ENCODE measurements at places on chromosomes 7 and 10.

DNA sequence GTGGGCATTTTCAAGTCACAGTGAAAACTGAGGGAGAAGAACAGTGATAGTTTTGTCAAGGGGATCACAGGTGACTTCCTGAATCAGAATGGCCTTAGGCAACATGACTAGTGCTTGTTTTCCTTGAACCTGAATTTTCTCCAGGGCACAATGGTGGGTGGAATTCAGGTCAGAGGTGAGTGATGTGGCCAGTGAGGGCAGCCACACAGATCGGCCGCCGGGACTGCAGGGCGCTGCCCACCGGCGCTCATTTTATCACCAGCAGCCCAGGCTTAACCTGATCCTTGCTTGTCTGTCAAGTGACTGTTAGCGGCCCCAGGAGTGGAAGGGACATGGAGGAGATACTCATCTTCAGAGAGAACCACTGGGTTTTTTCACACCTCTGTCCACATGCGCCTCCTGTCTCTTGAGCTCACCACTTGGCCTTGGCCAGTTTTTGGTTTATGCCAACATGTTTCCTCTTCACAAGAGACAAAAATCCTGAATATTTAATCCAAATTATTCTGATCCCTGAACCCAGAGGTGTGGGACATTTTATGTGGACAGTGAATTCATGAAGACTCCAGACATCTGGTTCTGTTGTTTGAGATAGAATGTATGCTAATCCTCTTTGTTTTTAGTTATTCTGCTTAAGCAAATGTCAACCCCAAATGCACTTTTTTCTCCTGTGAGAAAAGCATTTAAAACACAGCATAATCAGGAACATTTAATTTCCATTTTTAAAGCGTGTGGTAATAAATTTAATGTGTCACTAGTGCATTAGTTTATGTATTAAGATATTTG is 108.7 kb downstream of the DOCK1 start:
- no peak for DNase-seq

DNA sequence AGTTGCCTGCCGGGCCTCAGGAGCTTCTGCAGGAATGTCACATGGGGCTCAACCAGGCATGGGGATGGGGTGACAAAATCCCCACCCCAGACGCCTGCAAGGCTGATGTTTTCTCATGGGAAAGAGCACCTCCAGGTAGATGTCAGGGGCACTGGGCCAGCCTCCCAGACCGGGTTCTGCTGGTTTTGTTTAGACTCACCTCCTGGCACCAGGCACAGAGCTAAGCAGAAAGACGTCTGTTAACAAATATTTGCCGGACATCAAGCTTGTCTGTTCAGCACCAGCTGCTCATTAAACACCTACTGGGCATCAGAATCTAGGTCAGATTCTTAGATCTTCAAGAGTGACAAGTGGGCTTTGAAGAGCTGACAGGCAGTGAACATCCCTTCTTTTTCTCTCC is 34.9 kb upstream of the TCERG1L start:
- DNase-seq, result no peak

DNA sequence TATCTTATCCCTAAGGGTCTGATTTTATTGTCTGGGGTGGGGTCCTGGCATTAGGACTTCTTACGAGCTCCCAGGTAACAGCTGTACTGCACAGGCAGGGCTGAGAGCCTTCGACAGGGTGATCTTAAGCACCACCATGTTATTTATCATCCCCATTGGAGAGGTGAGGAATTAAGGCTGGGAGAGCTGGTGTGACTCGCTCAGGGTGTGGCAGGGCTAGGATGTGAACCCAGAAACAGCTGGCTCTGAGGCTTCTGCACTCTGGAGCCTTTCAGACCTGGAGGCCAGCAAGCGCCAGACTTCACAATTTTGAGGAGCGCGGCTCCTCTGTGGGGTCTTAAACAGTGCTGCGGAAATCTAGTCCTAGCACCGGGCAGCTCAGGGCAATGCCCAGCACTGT is 27.4 kb upstream of the NDST2 start:
- no peak for DNase-seq

DNA sequence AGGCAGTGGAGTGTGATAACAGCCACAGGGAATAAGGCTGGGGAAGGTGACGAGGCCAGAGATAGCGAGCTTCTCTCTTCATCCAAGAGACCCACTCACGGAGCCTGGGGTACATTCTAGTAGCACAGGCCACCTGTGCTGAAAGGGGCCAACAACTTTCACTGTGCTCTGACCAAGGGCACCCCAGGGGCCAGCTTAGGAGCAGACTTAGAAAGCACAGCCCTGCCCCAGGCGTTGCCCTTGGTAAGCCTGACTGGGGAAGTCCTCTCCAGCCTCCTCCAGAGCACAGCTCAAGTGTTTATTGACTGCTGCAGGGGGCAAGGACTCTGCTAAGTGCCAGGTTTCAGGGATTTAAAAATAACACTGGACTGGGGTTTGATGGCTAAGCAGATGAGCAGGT is 44.7 kb downstream of the EBF3 start:
- no peak for DNase-seq

DNA sequence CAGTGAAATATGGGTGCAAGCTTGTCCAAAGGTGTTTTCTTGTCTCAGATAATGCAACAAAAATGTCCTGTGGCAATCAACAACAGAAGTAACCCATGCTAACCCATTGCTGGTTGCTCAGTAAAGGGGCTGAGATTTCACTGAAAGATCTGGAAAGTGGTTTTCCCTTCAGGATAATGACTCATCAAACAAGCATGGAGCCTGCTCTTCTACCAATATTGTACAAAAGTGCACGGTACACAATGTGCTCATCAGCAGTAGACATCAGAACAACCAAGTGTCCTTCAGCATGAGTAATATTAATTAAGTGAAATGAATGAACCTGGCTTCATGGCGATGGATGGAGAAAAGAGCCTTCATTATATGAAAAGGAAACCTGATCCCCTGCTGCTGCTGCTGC is 287.1 kb upstream of the NEBL start:
- DNase-seq, result no peak

DNA sequence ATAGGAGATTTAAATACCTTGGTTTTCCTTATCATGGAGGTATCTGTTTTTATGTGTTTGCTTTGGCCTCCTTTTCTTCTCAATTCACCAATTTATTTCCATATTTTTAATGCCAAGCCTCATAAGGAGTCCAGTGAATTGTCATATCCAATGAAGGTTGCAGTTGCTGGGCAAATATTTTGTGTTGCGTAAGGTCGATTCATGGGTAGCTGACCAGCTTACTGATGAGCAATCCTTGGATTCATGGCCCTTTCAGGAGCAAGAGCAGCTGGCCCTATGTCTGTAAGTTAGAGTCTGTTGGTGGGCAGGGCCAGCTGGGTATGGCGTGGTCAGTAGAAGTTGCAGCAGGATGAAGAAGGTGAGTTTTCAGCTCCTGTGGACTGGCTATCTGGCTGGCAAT is 182.9 kb downstream of the PFKFB3 start:
- DNase-seq, result no peak

DNA sequence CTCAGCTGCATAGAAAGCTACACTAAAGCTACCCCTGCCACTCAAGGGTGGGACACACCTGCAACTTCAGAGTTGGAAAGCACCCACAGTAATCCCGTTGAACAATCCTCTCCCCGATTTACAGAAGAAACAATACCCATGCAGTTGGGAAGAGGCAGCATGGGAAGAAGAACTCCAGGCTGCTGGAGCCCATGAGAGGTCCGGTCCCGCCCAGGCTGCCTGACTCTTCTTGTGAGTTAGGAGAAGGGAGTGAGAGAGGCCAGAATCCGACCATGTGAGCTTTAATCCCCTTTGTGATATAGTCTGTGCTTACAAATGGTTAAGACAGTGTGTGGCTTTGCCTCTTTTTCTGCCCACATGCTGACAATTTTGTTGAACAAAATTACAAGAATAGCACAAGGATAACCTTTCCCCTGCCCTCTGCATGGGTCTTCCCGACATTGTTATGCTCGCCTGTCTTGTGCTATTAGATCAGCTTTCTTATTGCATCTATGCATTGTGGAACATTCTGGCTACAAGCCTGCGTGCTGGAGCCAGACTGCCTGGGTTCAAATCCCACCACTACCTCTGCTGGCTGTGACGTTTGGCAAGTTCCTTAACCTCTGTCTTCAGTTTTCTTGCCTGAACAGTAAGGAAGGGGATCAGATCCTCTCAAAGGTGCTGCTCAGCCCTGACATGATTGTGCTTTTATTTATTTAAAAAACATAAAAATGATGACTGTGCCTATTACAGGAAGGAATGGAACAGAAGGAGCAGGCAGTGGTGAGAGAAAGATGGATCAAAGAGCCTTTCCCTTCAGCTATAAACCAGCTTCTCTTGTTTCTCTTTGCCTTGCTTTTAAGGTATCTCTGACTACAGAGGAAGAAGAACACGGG is 56.0 kb downstream of the BPGM start:
- DNase-seq, result no peak

- no peak for DNase-seq
Observed at GRCh38 chr7:22765609-22766008, 38.6 kb downstream of the IL6 start.

DNA sequence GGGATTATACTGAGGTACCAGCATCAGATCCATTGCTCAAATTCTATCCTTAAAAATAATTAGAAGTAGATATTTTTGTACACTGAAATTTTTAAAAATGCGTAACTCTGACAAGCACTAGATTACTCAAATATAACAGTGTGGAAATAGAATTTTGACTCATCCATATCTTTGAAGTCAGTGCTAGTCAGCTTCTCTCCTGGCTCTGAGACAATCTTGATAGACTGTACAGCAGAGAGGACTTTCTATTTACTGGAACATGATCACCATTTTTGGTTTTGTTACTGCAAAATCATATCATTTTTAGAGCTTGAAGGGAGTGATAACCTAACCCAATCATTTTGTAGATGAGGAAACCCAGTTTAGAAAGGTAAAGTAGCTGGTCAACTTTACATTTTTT is 195.0 kb downstream of the MTERF1 start:
- DNase-seq, result no peak

DNA sequence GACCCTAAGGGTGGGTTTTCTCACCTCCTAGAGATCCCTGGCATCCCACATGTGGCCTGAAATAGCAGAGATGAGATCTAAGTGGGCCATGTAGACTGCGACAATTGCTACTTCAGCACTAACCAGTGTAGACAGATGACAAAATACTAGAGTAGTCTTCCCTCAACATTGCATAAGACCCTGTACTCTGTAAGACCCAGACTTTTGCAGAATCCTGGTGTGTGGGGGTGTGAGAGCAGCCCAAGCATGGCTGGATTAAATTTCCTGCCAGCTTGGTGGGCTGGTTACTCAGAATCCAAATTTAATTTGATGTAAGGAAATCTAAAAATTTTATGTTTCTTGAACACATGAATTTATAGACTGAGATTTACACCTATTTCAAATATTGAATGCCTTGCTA is 88.3 kb downstream of the ZNF365 start:
- DNase-seq, result no peak

DNA sequence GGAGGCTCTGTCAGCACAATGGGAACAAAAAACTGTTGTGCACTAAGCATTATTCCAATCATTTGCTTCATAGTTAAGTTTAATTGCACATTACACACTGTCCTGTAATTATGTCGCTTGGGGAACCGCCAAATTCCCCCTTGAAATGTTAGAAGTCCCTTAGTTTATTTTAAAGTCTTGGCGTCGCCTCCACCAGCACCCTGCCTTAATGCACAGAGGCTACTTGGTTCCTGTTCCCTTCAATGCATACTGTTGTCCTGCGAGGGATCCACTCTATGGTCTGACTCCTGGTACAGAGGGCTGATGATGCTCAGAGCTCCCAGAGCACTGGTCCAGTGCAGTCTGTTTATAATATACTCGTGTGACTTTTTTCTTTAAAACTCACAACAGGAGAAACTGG is 330.7 kb downstream of the ELMO1 start:
- no peak for DNase-seq

DNA sequence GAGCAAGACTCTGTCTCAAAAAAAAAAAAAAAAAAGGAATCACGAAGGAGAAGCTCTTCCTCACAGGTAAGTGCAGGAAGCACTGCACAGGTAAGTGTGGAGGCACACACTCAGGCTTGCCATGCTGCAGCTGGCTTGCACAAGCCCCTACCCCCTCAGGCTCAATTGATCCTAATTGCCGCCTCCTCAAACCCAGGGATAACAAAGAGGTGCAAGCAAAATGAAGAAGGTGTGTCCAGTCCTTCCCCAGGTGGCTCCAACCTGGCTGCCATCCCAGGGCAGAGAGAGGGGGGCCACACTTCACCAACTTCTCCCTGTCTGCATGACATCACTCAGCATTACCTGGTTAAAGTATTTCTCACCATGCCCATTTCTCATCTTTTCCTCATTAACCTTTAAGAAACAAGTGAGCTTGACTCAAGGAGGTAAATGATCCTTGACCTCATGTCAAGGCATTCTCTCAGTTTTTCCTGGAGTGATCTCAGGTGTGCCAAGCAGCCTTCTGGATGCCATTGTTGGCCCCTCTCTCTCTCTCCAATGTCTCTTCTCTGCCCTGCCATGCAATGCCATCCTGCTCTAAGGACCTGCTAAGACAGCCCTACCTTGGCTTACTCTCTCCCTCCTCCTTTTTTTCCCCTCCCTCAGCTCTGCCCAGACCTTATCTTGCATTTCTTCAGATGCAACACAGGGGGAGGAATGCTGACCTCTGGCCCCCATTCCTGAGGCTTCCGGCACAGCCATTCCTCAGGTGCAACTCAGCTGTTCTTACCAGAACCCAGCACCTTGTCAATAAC is 13.0 kb upstream of the TRPV6 start:
- DNase-seq, result no peak

DNA sequence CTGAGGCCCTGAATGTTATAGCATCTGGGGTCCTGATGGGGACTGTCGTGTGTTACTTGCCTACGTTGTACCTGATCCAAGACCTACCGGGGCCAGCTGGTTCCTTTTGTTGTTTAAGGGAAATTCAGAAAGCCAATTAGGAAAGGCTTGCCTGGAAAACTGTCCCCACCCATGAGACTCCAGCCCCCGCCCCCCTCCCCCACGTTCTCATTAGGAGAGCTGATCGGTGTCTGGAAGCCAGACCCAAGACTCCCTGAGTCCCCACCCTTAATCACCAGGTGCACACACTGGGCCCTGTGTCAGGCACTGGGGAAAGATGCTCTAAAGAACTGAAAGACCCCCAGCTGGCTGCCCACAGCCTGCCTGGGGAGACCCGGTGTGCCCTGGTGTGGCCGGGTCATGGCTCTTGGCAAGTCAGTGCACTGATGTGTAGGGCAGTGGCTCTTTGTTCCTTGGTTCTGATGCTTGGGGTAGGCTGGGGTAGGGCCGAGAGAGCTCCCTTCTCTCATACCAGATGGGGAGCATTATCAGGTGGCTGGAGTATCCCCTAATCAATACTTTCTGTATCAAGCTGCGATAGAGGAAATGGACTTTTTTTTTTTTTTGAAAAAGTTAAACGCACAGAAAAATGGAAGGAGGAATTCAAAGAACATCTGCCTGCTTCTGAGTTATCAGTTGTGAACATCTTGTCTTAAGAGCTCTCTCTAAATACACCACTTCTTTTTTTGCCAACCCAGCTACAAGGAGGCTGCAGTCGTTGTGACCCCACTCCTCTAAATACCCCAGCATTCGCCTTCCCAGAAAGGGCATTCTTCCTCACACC is 16.9 kb downstream of the TSPAN15 start:
- no peak for DNase-seq

GRCh38 chr10:77405771-77406241 is 231.8 kb downstream of the KCNMA1 start:
- no peak for DNase-seq

DNA sequence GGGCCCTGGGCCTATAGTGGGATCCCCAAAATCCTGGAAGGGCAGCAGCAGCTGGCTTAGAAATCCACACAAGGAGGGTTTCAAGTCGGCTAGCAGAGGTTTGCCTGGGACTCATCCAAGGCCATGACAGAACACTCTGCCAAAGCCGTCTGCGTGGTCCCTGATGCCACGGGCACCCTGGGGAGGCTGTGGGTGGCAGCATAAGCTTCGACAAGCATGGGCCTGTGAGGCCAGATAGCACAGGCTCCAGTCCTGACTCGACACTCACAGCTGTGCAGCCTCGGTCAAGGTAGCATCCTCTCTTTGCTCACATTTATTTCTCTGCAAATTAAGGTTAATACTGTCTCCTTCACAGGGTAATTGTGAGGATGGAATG is 138.3 kb downstream of the JCAD start:
- DNase-seq, result no peak
